ENCODE measurements at places on chromosomes 5 and 9.

DNA sequence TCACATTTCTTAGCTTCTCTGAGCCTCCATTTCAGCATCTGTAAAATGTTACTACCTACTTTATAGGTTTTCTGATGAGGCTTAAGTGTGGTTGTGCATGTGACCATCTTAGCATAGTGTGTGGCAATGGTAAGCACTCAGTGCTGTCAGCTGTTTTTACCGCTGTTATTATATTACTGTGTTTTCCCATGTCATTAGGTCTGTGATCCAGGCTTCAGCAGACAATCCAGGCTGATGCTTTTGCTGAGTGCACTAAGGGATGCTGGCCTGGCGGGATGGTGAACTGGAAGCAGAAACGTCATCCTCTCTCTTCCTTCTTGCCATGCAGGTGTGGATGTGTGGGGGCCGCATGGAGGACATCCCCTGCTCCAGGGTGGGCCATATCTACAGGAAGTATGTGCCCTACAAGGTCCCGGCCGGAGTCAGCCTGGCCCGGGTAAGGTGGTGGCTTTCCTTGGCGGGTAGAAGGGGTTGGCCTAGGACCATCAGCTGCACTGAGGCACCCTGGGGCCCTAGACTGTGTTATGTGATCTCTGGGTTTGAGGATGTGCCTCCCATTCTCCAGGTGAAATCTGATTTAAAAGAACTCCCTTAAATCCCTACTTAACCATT, 41.9 kb upstream of the SAP30L start:
- no peak for DNase-seq

DNA sequence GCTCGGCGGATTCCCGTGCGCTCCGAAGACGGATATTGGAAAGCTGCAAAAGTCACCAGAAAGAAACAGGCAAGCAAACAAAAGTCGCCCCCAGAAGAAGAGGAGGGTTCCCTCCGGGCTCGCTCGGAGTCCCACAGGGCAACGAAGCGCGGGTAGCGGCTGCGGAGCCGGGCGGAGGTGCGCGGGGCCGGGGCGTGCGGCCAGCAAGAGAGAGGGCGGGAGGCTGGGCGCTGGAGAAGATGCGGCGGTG, at the start of gene FBN2:
TSS of gene FBN2 (minus strand) at position 246 of the 250 bp plus-strand sequence. CDS start 642 bp downstream, outside the sequence.
- no peak for DNase-seq

DNA sequence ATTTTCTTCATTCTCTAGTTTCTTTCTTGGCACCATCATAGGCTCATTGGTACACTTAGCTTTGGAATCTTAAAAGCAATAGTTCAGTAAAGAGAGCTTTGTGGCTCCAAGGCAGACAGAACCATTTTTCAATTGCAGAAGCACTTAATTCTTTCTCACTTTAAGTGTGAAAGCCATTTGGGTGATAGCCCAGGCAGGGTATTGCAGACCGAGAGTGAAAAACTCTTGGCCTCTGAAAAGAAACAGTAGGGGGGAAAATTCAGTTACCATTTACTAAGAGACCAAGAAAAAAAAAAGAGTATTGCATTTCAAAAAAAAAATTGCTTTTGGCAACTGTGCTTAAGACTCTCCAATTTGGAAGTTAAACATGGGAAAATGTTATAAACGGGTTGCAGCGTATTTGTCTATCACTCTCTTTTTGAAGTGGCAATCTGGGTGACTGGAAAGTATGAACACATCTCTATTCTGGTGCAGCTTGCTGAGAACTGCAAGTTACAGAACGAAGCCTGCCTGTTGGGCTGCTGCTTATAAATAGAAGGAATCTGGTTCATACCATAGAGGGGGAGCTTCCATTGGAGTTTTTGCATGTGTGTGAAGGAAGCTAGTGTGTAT, 170.5 kb downstream of the TLE4 start:
- no peak for DNase-seq

GRCh38 chr5:67009028-67009427, 187.6 kb downstream of the CD180 start:
- no peak for DNase-seq

DNA sequence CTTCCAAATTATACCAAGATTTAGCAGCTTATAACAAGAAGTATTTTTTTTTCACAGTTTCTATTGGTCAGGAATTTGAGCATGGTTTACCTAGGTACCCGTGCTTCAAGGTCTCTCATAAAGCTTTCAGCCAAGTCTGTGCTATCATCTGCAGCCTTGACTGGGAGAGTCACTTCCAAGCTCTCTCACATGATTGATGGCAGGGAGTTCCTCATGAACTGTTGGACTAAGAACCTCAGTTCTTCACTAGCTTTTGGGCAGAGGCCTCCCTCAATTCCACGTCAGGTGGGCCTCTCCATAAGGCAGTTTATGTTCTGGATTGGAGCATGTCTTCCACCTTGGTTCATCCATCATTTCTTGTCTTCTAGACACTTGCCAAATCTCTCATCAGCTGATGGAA, 39.9 kb upstream of the APC start:
- no peak for DNase-seq

GRCh38 chr5:158629591-158630312, 470.0 kb downstream of the EBF1 start:
- no peak for DNase-seq

DNA sequence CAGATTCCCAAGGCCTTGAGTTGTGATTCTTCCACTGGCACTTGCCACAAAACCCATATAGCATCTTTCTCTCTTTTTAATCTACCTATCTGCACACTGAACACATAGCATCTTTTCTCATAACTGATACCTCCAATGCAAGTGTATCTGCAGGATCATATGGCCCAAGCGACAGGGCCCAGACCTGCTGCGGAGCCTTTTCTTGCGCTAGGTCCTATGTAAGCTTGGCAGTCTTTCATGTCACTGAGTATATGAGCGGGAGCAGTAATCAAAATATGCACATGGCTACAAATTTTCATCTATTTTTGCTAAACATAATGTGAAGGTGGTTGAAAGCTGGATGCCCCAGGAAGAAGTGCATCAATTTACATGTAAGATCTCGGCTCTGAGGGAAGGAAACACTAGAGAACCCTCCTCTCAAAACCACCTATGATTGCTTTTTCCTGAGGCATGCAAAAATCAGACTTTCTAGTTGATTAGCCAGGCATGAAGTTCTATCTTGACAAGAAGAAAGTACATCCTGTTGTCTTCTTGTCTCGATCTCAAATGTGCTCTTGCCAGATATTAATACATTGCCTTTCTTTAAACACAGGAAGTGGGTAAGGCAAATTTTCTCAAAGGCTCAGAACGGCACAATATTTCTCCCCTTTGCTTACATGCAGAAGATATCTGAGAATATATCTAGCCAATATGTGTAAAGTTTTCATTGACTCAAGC, 26.9 kb upstream of the CEMIP2 start:
- no peak for DNase-seq

GRCh38 chr5:98813755-98814154, 40.3 kb downstream of the RGMB start:
- DNase-seq, result no peak

DNA sequence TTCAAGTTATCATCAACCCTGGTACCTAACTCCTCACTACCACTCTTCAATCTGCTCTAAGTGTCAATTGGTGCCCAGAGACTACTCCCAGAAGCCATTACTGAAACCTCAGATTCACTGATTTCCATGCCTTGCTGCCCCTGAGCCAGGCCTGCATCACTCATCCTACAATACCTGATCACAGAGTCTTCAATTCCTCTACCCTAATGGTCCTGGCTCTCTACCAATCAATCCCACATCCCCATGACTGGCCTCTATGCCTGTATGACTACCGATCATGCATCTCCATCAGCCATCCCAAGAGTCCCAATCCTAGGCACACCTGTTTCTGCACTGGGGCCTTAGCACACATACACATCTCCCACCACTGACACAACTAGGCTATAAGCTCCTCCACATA, 2.5 kb downstream of the ZNF484 start:
- no peak for DNase-seq

GRCh38 chr9:119365291-119366027, 3.8 kb downstream of the BRINP1 start:
- DNase-seq, result no peak

All from activated CD8-positive, alpha-beta memory T cell treated with anti-CD3 and anti-CD28 coated beads for 1 hour (primary cell).